ENCODE measurements at places on chromosomes 13 and 19.
A peak's percentile ranks its signal among the peaks of the same experiment; 100 is the strongest.

DNA sequence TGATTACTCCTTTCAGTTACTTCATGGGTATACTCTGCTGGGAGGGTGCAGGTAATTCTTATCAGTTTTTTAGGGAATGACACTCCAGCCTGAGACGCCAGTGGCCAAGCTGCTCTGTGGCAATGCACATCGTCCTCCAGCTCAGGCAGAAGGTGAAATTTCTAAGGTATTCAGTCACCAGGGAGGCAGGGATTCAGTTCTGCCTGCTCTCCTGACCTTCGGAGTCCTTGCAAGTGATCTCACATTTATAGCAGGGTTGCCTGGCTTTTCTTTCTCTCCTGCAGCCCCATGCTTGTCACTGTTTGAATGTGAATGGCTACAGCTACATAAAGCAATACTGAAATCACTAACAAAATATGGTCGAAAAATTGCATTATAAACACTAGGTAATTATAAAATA, 1447.5 kb downstream of the EFNB2 start:
- DNase-seq: no peak

DNA sequence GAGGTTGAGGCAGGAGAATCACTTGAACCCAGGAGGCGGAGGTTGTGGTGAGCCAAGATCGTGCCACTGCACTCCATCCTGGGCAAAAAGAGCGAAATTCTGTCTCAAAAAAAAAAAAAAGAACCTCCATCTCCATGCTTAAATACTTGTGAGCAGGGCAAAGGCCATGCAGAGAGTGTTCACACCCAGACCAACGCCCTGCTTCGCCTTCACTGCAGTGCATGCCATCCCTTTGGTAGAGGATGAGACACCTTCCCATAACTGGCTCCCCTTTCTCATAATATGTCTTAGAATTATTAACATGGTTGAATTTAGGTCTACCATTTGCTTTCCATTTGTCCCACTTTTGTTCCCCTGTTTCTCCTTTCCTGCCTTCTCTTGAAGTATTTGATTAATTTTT, 15.4 kb downstream of the BBC3 start:
- no peak for DNase-seq

- peak; percentile 62 for DNase-seq
Measured at GRCh38 chr19:46000491-46001246, 5.4 kb downstream of the CCDC61 start.

GRCh38 chr19:34300380-34300779, 46.0 kb downstream of the GARRE1 start:
- no peak for DNase-seq

- DNase-seq: no peak
Measured at GRCh38 chr13:90416519-90416918, 931.0 kb upstream of the MIR17HG start.

DNA sequence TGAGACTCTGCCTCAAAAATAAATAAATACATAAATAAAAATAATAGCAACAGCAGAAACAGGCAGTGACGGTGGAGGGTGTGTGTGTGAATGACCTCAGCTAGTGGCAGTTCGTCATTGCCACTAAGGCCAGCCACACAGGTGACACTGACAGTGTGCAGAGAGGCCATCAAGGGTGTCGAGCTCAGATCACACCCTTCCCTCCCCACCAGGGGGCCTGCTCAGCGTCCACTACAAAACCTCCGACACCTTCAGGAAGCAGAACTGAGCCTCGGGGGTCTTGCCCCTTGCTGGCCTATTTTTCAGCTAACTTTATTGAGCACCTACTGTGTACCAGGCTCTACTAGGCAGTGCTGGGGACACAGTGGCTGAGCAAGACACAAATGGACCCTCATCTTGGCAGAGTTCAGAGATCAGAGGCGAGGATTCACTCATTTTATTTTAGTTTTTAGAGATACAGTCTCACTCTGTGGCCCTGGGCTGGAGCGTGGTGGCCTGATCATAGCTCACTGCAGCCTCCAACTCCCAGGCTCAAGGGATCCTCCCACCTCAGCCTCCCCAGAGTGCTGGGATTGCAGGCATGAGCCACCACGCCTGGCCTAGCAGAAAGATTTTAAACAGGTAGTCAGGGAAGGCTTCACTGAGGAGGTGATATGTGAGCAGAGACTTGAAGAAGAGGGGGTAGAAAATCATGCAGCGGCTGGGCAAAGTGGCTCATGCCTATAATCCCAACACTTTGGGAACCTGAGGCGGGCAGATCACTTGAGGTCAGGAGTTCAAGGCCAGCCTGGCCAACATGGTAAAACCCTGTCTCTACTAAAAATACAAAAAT, 30.3 kb upstream of the SEMA6B start:
- DNase-seq: no peak

GRCh38 chr19:1177322-1178114, 3.5 kb upstream of the SBNO2 start:
- no peak for DNase-seq

DNA sequence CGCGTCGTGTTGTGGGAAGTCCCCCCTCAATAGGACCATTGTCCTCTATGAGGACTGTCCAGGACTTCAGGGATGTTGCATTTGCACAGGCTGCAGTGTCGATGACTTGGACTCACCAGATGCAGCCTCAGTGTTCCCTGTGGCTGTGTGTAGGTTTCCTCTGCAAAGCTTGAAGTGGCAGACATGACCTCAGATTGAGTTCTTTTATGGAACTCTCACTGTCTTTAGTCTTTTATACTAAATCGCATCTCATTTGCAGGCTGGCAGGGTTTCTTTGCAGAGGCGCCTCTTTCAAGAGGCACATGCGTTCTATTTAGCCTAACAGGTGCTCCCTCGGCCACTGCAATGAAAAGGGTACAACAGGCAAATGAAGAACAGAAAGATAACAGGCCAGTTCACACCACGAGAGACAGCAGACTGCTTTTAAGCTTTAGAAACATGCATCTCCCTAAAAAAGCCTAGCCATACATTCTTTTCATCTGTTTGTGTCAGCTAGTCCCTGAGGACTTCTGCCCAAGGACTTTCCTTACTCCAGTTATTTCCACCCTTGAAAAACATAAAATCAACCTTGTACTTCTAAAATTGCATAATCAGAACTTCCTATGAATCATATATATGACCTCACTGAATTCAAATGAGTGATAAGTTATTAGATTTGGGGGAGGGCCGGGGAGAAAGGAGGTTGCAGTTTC, 118.4 kb downstream of the RAB20 start:
- no peak for DNase-seq

GRCh38 chr19:48095612-48096175, 14.9 kb downstream of the PLA2G4C start:
- no peak for DNase-seq

- DNase-seq: no peak
Measured at GRCh38 chr13:40102360-40102727, 446.9 kb downstream of the COG6 start.

- no peak for DNase-seq
Measured at GRCh38 chr19:7622933-7623685, 6.2 kb downstream of the XAB2 start.

DNA sequence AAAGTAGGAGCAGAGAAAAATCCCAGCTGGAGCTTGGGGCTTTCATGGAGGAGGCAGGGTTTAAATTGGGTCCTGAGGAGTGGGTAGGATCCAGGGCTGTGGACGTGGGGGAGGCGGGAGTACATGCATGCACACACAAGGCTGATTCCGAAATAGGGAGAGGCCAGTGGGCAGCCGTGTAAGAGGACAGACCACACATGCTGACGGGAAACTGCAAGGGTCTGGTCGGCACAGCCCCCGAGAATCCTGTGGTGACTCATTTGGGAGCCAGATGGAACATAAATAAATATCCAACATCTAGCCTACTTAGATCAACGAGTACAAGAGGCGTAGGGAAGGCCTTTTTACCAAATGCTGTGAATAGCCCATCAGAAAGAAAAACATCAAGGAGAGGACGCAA, 216.3 kb upstream of the ZNF507 start:
- no peak for DNase-seq

- no peak for DNase-seq
Measured at GRCh38 chr13:101730420-101731000, 278.0 kb downstream of the ITGBL1 start.

GRCh38 chr19:29378543-29379080, 147.2 kb upstream of the VSTM2B start:
- no peak for DNase-seq

GRCh38 chr13:100399455-100399854, 189.1 kb downstream of the GGACT start:
- no peak for DNase-seq

GRCh38 chr13:46552889-46553520, at the start of gene LRCH1:
Gene LRCH1, plus strand, starts transcription at chr13:46553170. Its CDS starts 227 bp downstream, at chr13:46553397.
- DNase-seq: peak; percentile 84

DNA sequence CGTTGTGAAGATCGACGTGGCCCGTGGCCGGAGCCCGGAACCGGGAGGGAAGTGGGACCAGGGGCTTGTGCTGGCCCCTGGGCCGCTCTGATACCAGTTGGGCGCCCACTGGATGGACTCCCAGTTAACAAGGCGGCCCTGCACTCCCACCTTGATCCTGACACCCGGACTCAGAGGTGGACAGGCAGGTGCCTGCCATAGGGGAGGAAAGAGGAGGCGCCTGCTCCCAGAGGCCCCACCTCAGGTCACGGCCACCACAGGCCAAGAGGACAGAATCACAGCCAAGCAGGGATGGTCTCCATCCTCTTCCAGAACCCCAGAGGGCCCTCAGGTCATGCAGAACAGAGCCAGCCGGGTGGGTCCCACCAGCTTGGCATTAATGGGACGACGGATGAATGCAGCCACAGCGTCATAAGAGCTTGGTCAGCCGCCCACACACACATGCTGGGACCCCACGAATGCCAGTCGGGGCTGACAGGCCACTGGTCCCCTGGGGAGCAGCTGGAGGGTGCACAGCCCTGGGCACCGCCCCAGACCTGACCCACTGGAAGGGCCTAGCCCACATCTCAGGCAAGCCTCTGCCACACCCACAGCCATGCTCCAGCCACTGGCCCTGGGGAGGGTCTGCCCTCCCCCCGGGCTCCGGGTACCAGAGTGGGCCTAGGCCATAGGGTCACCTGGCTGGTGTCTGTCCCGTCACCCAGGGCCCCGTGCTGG, 9.6 kb upstream of the KLF16 start:
- no peak for DNase-seq

GRCh38 chr13:70714993-70715392, 606.7 kb upstream of the KLHL1 start:
- DNase-seq: no peak

DNA sequence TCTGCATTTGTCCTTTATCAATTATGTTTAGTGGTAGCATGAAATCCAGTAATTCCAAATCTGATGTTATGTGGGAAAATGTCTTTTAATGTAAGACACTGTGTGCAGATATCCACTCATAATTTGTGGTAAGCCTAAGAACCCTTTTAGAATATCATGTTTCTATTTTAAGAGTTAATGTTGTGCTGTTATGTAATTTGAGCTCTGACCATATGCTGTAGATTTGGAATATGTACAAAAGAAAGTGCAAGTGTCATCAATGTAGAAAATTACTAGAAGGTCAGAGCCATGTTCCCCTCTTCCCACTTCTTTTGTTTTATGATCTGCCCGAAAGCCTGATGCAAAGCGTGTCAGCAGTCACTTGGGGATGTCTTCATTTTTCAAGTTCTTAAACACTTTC, 44.5 kb downstream of the SCEL start:
- no peak for DNase-seq

DNA sequence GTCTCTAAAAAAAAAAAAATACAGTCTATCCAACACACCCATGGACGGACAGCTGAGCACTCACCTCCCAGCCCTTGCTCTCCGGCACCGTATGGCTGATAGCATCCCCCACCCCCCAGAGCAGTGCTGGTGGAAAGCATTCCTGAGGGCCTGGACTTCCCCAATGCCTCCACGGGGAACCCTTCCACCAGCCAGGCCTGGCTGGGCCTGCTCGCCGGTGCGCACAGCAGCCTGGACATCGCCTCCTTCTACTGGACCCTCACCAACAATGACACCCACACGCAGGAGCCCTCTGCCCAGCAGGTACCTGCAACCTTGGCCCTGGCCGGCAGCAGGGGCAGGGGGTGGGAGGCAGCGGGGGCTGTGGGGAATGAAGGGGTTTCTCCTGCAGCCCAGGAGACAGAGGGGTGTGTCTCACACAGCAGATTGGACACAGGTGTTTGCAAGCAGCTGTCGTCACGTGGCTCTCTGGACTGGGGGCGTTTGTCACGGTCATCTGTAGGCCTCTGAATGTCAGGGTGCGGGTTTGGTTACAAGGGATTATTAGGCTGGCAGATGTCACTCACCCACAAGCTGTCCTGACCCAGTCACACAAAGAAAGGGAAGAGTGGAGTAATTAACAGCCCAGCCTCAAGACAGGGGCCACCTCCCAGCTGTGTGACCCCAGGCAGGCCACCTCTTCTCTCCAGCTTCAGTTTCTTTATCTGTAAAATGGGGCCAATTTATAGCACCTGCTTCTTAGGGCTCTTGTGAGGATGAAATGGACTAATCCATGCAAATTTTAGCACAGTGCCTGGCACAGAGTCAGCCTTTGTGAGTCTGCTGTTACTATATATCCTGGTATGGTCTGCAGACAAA, 19.3 kb downstream of the PLD3 start:
- no peak for DNase-seq

DNA sequence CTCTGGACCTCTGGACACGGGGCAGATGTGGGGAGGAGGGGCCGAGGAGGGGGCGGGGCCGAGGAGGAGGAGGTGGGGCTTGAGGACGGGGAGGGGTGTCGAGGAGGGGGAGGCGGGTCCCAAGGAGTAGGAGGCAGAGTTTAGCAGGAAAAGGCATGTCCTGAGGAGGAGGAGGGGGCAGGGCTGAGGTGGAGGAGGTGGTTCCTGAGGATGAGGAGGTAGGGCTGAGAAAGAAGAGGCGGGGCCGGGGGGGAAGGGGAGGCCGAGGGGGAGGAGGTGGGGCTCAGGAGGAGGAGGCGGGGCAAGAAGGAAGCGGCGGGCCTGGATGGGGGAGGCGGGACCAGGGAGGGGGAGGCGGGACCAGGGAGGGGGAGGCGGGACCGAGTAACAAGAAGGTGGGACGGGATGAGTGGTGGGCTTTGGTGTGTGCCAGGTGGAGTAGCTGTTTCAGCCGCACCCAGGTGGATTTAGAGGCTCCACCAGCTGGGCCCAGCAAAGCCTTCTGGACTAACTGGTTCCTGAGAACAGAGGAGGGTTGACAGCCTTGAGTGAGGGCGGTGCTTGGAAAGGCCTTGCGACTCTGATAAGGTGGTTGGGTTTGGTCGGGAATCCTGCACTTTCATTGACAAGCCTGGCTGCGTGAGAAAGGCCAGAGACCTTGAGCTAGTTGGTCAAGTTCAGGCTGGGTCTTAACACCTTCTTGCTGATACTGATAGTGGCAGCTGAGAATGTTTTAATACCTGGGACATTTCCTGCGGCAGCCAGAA, 7.7 kb downstream of the TECR start:
- no peak for DNase-seq

DNA sequence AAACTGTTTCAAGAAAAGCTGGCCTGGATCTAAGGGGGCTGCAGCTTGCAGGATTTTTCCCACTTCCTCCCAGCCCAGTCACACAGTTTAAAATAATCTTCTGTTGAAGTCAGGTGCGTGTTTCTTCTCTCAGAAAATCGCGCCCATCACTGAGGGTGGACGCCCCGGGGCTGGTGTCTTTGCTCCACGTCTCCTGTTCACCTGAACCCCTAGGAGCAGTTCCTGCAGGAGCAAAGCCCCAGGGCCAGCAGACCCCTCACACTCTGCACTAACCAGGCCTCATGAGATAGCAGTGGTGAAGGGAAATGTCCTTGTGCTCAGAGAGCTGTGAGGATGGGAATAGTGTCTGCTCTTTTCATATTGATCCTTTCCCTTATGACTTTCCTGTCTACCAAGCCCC, 920 bp upstream of the SIGLEC7 start:
- DNase-seq: no peak

Data from stimulated activated CD4-positive, alpha-beta T cell treated with anti-CD3 and anti-CD28 coated beads, Interleukin-15, amount 100 ng/mL, for 48 hours (primary cell).